NCI-H2227 treated with DMSO at 0.1 percent for 48 hours (cell line): ENCODE measurements at places on chromosomes 11 and 22.
A peak's percentile ranks its signal among the peaks of the same experiment; 100 is the strongest.

- no peak for DNase-seq
These were observed 247.1 kb downstream of the TBC1D22A start for GRCh38 chr22:47009304-47010101.

- DNase-seq = no peak
These were observed 10.3 kb upstream of the UCP3 start for GRCh38 chr11:74019104-74019738.

DNA sequence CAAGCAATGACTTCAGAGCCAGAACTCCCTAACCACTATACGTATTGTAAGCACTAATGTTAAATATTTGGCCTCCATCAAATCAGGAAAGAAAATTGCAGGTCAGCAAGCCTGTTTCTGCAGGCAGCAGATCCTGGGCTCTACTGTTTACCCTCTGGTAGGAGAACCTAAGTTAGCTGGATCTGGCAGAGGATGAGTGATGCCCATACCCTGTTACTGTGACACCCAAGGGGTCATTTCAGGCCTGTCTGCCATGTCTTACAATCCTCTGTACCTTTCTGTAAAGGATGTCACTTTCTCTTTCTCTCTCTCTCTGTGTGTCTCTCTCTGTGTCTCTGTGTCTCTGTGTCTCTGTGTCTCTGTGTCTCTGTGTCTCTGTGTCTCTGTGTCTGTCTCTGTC lies 106.9 kb downstream of the CSNK2A3 start:
- DNase-seq = no peak

DNA sequence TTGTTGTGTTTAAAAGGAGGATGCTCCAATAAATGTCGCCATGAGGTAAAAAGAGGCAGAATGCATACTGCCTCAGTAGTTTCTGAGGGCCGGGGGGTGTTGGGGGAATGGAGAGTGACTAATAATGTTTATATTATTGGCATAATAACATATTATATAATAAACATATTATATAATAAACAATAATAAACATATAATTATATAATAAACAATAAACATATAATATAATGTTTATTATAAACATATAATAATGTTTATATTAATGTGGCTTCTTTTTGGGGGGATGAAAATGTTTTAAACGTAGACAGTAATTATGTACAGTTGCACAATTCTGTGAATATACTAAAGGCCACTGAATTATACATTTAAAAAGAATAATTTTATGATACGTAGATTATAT lies 35.6 kb downstream of the TRIM66 start:
- no peak for DNase-seq

DNA sequence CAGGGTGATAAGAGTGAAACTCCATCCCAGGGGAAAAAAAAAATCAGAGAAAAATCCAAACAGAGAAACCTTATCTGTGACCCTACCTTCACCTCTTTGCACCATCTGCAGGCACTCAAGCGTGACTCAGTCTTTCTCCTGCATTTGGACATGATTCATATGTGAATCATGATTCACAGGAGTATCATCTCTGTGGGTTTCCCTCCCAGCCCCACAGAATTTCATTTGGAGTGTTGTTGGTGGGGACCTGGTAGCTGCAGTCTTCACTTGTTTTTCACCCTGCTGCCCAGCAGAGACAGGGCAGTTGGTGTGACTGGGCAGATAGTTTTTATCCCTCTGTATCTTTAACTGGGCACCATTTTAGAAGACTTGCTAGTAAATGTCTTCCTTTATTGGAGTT lies 75.7 kb downstream of the DEPDC5 start:
- DNase-seq = no peak

DNA sequence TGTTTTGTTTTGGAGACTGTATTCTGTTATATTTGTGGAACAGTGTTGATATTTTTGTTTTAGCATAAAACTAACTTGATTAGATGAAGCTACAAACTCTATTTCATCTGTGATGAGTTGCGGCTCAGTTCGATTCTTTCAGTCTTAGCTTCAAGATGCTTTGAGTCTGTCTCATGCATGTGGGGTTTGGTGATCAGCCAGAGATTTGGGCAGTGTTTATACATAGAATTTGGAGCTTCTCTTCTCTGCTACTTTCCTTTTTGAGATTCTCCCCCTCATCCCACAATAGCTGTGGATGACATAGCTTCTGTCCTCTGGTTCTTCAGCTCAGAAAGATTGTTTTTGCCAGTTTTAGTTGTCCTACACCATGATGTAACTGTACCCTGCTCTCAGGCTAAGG lies 90.4 kb downstream of the ARHGAP20 start:
- no peak for DNase-seq

- DNase-seq = no peak
These were observed 15.1 kb upstream of the MRGPRX2 start for GRCh38 chr11:19075636-19076035.

DNA sequence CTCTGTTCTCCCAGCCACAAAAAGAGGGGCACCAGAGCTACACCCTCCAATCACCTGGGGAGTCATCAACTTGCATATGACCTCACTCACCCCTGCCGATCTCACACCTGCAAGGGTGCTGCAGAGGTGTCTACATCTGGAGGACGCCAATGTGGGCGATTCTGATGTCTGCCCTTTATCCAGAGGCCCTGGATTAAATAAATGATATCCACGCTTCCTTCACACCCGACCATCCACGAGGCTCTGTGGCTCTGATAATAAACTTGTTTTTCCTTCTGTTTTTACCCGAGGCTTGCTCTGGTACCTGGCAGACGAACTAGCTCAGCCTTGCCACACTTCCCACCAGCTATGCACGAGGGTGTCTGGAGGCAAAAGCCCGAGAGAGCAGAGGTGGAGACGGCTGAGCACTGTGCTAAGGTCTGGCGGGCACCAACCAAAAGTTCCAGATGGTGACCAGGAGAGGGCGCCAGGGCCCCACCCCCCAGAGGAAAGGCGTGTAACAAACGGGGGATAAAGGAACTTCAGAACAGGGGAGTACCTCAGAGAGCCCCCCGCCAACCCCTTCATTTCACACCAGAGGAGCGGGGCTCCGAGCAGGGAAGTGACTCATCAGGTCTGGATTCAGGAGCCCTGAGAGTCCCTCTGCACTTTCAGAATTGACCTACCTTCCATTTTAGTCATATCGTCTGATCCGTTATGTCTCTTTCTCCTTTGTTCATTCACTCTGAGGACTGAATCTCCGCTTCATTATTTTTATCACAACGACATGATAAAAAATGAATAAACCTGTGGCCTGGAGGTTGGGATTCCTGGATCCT lies 13.5 kb downstream of the SCN3B start:
- peak; percentile 23 for DNase-seq

DNA sequence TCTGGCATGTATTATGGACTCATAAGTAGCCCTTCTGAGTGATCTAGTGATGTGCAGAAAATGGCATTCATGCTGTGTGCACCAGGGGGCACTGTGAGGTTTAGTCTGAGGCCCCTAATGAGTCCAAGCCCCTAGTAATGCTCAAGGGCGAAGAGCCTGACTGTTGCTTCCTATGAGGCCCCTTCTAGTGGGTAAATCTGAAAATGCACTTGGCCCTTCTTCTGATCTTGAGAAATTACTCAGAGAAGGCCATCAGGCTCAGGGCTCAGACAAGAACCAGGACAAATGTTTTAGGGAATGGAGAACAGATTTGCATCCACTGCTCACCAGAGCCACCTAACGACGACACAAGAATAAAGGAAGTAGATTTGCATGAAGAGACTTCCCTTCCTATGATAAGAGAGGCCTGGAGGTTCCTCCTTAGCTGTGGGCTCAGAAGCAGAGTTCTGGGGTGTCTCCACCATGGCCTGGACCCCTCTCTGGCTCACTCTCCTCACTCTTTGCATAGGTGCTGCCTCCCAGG lies 75.8 kb downstream of the GGTLC2 start:
- DNase-seq = no peak

DNA sequence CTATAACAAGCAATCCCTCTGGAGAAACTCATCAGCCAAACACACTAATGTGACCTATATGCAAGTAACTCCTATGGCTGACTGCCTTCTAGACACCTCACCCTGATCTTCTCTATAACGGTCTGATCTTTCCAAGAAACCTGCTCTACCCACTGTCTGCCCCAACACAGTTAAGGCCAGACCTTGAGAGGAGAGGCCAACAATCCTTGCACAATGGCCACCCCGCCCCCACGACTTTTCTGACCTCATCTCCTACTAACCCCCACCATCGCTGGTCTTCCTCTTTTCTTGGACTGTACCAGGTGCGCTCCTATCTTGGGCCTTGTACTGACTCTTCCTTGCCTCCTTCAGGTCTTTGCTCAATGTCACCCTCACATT lies 12.5 kb downstream of the HIRA start:
- DNase-seq = no peak

DNA sequence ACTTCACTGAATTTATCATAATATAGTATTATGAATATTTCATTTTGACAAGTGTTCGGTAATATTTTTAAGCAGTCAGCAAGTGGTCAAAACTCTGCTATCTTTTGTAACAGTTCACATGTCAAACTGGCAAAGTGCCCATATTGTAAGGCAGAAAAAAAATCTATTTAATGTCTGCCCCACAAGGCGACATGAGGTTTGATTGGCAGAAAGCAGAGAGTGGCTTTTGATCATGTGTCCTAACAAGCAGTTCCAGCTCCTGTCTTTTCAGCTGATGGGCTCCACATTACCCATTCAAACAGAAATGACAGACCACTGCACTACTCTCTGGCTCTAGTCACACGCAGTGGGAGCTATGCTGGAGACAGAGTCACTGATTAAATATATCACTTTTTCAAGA lies 59.0 kb downstream of the SOX6 start:
- DNase-seq = peak; percentile 30

DNA sequence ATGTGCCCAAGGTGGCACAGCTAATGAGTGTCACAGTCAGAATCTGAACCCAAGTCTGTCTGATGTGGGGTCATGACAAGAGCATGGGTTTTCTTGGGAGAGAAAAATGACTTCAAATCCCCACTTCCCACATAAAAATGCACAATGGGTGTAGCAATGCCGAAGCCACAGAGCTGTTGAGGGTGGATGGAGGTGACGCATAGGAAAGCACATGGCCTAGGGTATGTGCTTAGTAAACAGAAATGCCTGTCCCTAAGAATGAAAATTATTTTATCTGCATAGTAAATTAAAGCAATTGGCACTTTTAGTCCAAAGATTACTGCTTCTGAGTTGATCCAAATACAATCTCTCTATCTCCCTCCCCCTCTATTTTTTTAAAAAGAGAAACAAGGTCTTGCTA lies 10.9 kb downstream of the MICAL3 start:
- no peak for DNase-seq

GRCh38 chr11:8097468-8097867 lies 16.5 kb downstream of the TUB start:
- DNase-seq = no peak

DNA sequence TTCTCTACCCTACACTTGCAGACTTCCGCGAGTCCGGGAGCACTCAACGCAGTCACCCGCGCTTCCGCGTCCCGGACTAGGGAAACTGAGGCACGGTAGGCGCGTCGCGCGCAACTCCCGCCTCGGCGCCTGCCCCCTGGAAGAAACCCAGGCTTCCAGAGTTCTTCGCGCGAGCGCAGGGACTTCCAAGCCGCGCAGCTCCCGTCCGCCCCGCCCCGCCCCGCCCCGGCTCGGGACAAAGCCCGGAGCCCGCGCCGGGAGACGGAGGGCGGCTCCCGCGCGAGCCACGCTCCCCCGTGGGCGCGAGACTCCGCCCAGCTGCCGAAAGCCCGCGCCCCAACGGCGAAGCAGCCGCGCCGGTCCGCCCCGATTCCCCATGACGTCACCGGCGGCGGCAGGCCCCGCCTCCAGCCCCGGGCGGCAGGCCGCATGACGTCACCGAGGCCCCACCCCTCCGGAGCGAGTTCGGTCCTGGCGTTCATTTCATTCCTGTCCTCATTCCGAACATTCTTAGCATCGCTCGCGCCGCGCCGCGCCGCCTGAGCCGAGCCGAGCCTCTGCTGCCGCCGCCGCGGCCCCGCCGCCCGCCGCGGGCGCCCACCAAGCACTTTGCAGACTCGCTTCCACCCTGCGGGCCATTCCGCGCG lies at the start of gene TEAD1:
Gene TEAD1, plus strand, starts transcription at position 498 of the 647 bp plus-strand sequence.
- DNase-seq = peak; percentile 95

DNA sequence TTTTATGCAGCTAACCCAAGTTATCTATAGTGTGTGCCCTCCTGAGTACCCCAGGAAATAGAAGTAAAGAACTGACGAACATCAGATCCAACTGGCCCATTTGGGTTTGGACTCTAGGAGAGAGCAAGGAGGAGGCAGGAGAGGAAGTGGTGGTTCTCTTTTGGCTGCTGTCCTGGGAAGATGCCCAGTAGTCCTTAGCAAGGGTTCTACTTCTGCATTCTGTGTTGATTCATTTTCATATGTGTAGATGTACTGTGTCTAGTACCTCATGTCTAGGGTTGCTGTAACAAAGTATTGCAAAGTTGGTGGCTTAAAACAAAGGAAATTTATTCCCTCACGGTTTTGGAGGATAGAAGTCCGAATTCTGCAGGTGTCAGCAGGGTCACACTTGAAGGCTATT lies 6.6 kb upstream of the MMP27 start:
- no peak for DNase-seq

DNA sequence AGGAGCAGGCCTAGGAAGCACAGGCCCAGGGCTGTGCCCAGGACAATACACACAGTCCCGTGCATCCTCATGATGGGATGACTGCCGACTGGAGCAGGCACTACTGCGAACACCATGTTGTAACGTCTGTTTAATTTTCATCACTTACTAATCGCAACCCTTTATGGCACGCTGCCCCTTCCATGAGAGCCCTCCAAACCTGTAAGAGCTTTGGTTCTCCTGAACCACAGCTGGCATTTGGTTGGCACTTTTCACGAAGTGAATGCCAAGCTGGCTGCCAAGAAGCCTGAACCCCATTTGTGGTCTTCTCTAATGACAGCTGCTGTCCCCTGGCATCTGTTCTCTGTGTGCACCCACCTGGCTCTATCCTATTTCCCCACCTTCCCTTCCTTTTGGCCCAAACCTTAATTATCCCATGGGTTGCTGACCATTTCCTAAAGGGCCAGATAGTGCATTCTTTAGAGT lies 36.5 kb downstream of the APOL1 start:
- DNase-seq = no peak

- DNase-seq = no peak
These were observed 1502.7 kb downstream of the TBC1D22A start for GRCh38 chr22:48265000-48265625.

DNA sequence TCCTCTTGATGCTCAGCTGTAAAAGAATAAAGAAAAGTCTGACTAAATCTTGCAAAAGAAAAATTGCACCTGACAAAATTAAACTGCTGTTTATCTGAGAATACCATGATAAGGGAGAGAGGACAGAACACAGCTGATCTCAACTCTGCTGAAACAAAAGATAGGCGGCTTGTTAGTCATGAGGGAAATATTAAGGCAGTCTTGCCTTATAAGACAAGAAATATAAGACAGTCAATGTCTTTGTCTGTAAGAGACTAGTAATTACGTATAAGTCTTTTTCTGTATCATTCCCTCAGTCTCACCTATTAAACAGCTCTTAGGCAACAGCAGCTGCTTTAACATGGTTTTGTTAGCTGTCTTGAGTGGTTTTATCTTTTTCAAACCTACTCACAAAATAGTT lies 296.6 kb downstream of the LUZP2 start:
- DNase-seq = no peak

- DNase-seq = no peak
These were observed 28.3 kb upstream of the APOA1 start for GRCh38 chr11:116865696-116866095.
